Renal pelvis (tissue), 12 donors: ENCODE measurements at places on chromosomes 5 and 9.

DNA sequence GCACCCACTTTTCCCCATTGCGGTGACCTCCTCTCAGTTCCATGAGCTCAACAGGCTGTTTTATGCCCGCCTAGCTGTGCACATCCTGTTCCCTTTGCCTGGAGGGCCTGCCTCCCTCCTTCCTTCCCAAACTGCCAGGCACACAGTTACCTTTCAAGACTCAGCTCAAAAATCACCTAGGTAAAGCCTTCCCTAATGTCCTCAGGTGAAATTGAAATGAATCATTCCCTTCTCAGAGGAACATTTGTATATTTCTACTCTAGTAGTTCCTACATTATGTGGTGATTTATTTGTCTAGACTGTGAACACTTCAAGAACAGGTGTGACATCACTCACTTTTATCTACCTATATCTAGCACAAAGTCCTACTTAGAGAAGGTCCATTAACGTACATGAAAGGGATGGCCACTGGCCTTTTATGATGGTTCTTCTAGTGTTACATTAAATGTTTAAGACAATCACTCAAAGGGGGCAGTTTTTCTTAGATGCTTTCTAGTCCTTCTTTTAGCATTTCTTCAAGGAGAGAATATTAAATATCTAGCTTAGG lies 103.5 kb upstream of the EQTN start:
- peak; percentile 57 for DNase-seq

- DNase-seq = no peak
These were observed 637.8 kb upstream of the WWC1 start for GRCh38 chr5:167653645-167654106.

DNA sequence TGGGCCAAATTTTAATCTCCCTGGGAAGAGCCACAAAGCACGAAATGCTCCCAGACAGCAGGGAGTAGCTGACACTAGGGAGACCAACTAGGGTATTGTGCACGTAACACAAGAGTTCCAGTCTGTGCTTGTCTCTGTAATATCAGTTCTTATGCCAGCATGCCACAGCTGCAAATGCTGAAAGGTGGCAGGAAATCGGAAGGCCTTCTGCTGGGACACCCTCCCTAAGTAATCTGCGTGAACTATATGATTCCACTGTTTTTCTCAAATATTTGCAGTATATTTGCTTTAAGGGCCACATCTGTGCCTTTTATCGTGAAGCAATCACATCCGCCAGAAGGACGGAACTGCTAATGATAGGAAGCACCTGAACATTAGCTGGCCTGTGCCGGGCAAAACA lies 12.6 kb downstream of the VLDLR start:
- no peak for DNase-seq

GRCh38 chr5:143227301-143227700 lies 176.2 kb downstream of the NR3C1 start:
- no peak for DNase-seq

DNA sequence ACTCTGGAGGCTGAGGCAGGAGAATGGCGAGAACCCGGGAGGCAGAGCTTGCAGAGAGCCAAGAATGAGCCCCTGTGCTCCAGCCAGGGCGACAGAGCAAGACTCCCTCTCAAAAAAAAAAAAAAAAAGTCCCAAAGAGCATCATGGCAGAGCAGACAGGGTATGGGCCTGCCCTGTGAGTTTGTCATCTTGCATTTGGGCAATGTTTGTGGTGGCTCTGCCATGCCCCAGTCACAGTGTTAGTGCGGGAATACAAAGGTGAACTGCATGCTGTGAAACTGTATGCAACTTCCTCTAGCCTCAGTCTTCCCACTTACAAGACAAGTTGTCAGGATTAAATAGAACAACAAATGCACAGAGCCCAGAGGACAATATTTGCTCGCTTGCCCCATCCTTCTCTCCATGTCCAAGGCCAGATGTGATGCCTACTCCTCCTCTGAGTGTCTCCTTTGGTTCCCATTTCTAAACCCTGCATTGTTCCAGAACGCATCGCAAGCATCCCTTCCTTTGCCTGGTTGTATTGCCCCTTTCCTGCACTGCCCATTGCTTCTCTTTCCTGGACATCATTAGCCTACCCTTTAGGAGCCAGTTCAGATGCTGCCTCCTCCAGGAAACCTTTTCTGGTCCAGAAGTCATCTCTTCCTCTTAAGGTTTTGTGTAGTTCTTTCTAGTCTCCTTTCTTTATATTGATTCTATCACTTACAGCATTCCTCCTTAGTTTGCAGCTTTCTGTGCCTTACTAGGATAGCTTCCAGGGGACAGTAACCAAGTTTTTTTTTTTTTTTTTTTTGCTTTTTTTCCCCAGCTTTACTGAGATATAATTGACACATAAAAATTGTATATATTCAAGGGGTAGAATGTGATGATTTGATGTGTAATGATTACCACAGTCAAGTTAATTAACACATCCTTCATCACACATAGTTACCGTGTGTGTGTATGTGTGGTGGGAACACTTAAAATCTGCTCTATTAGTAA lies 69.0 kb upstream of the TNFAIP8 start:
- DNase-seq = no peak

DNA sequence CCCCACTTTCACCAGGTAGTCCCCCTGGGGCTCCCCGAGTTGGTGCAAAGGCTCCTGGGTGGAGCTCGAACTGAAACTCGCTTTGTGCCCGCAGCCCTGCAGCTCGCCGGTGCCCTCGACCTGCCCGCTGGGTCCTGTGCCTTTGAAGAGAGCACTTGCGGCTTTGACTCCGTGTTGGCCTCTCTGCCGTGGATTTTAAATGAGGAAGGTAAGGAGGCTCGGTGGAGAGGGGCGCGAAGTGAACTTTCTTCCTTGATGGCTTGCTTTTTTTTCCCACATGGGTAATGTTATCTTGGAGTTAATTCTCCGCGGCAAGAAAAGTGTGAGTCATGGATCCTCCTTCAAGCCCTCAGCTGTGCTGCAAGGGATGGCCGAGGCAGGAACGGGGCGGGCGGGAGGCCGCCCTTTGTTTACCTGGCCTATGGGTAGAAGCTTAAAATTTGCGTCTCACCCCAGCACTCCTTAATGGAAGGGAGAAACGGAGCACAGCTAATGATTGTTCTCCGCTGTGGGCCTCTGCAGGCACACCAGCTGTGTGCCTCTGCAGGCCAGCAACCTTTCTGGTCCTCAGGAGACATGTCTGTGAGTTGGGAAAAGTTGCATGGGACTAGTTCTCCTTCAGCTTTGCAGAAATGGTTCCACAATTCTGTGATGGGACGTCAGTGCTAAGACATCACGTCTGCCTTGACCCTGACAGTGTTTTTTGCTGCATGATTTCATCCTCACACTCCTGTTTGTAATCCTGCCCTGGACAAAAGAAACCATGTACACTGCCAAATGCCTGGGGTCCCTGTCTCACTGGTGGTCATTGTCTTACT lies 1.1 kb downstream of the MAMDC2 start:
- DNase-seq = peak; percentile 8

- no peak for DNase-seq
These were observed 22.8 kb downstream of the EXOC3 start for GRCh38 chr5:465591-466403.

- DNase-seq = no peak
These were observed 21.7 kb upstream of the BICD2 start for GRCh38 chr9:92786298-92786697.

DNA sequence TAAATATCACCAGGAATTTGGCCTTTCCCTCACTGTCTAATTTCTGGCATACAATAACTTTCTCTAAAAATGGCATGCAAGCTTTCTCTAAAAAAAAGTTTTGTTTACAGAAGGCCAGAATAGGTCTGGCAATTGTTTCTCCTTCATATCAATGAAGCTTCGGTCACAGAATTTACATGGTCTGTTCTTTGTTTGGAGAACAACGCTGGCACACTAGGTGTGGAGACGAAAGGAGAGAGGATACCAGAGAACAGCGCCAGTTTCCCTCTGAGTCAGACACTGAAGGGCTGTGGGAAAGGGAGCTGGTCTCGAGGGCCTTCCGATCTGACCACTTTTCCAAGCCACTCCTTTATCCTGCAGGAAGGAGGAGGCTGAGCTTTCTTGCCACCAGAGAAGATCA lies 60.1 kb upstream of the ITGA1 start:
- DNase-seq = no peak

- DNase-seq = no peak
These were observed 3.6 kb upstream of the QSOX2 start for GRCh38 chr9:136248951-136249876.

DNA sequence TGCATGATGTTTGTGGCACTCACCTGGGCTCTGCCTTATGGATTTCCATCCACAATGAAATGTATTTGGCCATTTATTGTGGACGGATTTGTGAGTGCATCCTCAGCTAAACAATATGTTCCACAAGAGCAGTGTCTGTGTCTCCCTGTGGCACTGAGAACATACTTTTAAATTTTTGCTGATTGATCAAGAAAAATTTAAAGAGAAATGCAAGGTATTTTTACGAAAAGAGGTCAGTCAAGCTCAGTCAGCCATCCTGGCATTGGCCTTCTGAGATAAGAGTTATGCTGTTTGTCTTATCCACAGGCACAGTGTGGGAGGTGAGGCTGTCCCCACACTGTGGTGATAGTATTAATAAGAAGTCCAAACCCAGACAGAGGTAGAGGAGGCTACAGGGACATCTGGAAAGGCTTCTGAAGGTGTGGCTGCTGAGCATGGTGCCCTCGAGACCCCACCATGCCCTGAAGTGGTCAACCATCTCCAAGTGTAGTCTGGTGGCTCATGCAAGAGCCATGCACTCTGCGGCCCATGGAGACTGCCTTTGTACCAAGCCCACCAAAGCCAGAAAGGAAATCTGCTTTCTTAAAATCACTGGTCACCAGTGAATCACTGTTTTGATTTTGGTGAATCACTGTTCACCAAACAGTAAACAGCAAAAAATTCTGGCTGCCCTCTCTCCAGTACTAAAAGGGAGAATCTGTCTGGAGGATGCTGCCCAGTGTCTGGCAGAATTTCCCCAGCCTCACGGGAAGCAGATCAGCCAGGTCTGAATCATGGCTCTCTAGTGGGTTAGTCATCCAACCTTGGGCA lies 28.8 kb downstream of the SPOCK1 start:
- no peak for DNase-seq

DNA sequence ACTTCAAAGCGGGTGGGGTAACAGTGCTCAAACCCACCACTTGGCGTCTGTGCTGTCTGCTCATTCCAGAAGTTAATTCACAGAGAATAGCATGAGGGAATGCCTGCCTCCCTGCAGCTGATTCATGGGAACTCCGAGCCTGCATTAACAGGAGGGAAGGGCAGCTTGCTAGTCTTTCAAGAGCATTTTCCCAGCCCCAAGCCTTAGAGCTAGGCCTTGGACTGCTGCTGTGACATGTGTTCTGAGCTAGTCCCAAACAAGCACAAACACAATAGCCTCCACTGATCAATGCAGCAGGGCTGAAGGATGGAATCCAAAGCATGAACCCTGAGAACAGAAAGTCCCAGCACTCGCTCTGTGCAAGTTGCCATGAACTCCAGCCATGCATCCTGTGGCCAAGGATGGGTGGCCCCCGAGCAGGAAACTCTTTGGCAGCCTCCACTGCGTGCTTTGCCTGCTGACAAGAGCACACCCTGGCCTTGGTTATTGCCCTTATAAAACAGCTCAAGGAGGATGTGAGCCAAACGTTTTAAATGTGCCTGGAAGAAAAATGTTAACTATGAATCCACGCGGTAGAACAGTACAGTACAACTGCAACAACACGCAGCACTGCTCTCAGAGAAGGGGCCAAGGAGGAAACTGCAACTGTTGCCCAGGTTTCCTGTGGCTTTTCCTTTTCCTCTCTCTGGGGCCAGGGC lies 653.1 kb upstream of the KLF4 start:
- DNase-seq = peak; percentile 63

GRCh38 chr9:80204054-80204453 lies 632.3 kb downstream of the TLE4 start:
- DNase-seq = no peak

- no peak for DNase-seq
These were observed 155.6 kb upstream of the TAS2R1 start for GRCh38 chr5:9785751-9786150.

- DNase-seq = no peak
These were observed 63.5 kb downstream of the PTPDC1 start for GRCh38 chr9:94147776-94148175.

DNA sequence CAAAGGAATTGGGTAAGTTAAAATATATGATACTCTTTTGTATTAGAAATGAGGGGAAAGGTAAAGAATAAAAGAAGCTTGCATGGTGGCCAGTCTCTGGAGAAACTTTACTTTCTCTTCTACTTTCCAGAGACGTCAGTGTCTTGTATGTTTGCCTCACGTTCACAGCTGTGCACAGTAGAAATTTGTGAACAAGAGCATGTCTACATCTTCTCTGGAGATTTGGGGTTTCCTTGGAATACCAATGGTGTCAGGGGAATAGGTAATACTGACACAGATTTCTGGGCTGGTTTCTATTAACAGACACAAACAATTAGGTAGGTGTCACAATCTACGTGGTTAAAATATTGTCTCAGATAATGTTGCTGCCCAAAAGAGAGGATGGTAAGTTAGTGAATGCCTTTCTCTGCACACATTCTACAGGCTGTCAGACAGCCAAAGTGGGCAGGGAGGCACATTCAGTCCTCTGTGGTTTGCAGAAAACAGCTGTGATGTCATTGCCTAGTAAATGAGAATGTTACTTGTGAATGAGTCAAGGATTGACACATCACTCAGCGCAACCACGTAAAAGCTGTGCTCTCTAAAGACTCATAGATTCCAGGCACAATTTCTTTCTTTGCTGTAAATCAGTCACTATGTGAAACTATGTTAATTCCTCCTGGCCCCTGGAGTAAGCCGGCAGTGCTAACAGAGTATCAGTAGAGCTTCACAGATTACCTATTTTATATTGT lies 397.1 kb downstream of the MAN2A1 start:
- no peak for DNase-seq

- DNase-seq = no peak
These were observed 50.0 kb downstream of the DAPK1 start for GRCh38 chr9:87547671-87548081.

DNA sequence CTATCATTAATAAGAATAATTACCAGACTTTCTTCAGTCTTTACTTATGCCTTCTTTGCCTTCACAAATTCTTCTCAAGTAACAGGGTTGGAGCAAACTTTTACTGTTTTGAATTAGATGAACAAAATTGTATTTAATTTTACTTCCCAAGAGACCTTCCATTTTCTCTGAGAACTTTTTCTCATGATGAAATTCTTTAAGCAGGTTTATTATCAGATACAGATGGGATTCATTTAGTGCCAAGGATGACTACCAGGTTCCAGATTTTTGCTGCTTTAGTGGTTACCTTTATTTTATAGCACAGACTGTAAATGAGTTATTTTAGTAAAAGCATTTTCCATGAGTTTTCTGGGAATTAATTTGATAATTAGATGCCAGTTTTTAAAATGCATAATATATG lies 125.1 kb downstream of the GDNF start:
- DNase-seq = no peak

- DNase-seq = no peak
These were observed 3.2 kb upstream of the HSD17B3 start for GRCh38 chr9:96305171-96305570.

DNA sequence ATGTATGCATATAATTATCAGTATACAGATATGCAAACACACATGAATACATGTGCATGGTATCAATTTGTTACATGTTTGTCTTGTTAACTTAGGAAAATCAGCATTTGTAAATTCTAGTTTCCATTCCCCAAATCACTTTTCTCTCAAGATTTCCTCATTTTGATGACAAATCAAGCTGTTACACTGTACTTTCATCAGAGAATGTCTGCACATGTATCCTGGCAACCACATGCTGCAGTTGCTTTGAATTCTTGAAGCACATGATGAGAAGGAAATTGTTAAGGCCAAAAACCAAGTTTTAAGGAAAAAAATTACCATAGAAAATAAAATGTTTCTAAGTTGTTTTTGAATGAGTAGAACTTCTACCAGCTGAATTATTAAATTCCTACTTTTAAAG lies 1834.5 kb downstream of the EFNA5 start:
- DNase-seq = no peak
